ENCODE measurements at places on chromosomes 11 and 22.

DNA sequence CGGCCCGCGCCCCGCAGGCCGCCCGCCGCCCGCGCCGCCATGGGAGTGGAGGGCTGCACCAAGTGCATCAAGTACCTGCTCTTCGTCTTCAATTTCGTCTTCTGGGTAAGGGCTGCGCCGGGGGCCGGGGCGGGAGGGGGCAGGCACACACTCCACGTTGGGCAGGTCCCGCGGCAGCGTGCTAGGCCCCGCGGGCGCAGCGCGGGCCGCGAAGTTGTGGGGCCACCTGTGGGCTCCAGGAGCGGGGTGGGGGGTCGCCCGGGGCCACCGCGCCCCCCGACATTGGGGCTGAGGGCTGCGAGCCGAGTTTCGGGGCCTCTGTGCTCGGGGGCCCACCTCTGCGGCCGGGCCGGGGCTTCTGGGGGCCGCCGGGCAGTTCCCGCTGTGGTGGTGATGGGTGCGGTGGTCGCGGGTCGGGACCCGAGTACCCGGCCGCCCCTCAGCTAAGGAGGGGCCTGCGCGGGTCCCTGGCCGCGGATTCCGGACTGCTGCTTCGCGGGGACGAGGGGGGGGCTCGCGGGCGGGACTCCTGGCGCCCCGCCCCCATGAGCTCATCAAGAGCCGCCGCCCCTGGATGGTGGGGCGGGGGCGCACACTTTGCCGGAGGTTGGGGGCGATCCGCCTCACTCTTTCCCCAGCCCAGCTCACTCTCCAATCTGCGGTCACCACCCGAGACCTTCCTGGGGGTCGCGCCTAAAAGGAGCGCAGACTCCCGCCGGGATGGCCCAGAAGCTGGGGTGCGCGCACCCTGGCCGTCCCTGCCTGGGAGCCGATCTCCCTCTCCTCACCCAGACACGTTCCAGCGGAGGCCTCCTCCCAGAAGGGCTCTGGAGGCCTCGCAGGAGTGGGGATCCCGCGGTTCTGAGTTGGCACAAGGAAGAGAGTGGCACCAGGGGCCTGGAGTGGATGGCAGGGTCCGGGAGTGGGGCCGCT is 667 bp downstream of the CD81 start:
- peak; percentile 42 for DNase-seq

- no peak for DNase-seq
These were observed 42.6 kb upstream of the LMO2 start for GRCh38 chr11:33934450-33934849.

GRCh38 chr11:60169264-60169915 is 13.5 kb downstream of the MS4A6A start:
- no peak for DNase-seq

DNA sequence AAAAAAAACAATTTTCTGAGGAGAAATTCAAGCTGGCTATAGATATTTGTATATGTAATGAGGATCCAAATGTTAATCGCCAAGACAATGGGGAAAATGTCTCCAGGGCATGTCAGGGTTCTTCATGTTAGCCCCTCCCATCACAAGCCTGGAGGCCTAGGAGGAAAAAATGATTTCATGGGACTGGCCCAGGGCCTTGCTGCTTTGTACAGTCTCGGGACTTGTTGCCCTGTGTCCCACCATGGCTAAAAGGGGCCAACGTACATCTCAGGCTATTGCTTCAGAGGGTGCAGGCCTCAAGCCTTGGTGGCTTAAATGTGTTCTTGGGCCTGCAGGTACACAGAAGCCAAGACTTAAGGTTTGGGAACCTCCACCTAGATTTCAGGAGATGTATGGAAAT is 62.1 kb upstream of the SLC5A12 start:
- DNase-seq = no peak

- no peak for DNase-seq
These were observed 47.0 kb upstream of the TIMP3 start for GRCh38 chr22:32754413-32755041.

DNA sequence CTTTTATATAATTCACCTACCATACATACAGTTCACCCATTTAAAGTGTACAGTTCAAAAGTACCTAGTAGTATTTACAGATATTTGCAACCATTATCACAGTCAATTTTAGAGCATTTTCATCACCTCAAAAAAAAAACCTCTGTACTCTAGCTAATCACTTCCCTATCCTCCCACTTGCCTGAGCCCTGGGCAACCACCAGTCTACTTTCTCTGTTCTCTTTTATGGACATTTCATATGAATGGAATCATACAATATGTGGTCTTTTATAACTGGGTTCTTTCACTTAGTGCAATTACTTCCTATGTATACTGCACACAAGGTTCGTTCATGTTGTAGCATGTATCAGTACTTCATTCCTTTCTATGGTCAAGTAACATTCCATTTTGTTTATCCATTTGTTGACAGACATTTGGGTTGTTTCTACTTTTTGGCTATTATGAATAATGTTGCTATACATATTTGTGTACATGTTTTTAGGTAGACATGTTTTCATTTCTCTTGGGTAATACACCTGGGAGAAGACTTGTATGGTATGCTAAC is 17.8 kb upstream of the NEU3 start:
- DNase-seq = no peak

DNA sequence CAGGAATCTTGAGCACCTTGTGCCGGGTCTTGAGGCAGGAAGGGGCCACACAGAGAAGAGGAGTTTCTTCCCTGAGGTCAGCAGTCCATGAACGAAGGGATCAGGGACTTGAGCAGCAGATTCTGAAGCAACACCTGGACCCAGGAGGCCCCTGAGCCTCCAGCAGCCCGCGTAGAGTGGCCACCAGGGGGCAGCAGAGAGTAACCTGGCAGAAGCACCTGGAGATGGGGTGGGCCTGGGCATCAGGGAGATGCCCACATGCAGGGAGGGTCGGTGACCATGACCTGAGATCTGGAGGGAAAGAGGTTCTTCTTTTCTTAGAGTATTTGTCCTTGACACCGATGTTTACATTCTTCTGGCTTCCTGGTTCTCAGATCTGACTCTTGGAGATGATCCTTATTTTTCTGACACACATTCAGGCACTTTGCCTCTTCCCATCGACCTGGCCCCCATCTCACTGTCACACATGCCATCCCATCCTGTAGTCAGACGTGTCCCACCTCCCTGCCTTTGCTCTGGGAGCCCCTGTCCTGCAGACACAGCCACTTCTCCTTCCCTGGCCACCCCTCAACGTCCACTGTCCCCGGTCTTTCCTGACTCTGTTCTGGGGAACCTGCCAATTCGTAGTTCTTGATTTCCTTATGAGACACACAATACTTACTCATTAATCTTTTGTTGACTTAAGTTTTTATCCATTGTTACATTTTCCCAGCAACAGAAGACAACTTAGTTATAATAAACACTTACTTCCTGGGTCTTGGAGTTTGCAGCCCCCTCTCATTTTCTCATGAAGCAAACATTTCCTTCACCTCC is 66.5 kb downstream of the GGTLC2 start:
- DNase-seq = peak; percentile 6

DNA sequence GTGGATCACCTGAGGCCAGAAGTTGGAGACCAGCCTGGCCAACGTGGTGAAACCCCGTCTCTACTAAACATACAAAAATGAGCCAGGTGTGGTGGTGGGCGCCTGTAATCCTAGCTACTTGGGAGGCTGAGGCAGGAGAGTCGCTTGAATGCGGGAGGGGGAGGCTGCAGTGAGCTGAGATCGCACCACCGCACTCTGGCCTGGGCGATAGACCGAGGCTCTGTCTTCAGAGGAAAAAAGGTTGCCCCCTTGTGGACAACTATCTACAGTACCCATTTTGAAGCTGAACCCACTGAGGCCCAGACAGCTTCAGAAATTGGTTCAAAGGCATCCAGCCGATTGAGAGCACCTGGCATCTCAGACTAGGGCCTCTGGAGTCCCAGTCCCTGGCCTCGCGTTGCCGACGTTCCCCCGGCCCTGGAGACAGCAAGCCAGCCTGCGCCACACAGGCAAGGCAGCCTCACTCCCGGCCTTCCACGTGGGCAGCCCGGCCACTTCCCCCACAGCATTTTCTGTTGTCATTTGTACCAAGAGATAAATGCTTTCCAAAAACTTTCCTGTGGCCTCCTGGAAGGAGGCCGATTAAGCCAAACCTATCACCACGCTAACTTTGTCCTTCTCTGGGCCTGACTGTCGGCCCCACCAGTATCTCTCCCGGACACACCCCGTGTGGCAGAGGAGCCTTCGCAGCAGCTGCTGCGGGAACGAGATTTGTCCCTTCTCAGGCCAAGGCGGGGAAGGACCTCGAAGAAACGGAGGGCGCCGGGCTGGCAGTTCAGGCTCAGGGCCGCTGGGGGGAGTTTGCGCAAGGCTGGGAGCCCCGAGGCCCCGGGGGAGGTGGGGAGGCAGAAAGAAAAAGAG is 82.8 kb downstream of the FLI1 start:
- DNase-seq = peak; percentile 7

DNA sequence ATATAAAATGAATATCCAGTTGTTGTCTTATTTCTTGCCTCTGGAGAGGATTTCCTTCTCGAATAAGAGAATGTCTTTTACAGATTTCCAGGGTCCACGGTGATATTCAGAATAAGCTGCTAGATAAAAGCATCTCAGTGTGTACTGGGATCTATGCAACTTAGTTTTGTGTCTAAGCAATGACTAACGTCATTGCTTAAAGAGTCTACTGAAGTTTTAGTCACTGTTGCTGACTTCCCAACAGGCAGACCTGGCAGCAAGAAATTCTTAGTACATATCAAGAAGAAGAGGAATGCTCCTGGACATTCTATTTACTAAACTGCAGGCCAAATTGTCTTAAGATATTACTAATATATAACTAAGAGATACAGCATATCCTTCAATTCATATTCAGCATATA is 70.3 kb downstream of the SOX6 start:
- DNase-seq = no peak

- no peak for DNase-seq
These were observed 1.7 kb downstream of the CYB5R2 start for GRCh38 chr11:7671347-7672215.

DNA sequence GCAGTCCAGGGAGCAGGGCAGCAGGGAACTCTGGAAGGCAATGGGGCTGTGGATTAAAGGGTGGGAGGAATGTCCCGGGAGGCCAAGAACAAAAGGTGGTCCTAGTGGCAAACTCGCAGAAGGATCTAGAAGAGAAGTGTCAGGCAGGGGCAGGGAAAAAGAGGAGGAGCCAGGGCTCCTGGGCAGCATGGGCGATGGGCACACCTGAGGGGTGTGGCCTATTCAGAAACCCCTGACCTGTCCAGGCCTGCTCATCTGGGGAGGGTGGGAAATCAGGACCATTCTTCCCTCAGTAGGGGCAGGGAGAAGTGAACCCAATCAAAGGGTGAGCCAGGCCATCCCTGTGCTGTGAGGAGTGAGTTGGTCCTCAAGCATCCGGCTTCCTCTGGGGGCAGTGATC is 108.6 kb downstream of the TRIM29 start:
- DNase-seq = no peak

- no peak for DNase-seq
These were observed 26.6 kb upstream of the LMO1 start for GRCh38 chr11:8290081-8290810.

DNA sequence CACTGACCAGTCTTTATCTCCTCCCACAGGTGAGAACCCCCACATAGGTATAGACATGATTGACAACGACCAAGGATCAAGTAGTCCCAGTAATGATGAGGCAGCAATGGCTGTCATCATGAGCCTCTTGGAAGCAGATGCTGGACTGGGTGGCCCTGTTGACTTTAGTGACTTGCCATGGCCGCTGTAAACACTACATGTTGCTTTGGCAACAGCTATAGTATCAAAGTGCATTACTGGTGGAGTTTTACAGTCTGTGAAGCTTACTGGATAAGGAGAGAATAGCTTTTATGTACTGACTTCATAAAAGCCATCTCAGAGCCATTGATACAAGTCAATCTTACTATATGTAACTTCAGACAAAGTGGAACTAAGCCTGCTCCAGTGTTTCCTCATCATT is 76.5 kb downstream of the BTBD10 start:
- DNase-seq = no peak

- DNase-seq = no peak
These were observed 65.5 kb upstream of the ARFGAP3 start for GRCh38 chr22:42922374-42923191.

- DNase-seq = no peak
These were observed 65.7 kb downstream of the ABTB2 start for GRCh38 chr11:34292111-34292510.

DNA sequence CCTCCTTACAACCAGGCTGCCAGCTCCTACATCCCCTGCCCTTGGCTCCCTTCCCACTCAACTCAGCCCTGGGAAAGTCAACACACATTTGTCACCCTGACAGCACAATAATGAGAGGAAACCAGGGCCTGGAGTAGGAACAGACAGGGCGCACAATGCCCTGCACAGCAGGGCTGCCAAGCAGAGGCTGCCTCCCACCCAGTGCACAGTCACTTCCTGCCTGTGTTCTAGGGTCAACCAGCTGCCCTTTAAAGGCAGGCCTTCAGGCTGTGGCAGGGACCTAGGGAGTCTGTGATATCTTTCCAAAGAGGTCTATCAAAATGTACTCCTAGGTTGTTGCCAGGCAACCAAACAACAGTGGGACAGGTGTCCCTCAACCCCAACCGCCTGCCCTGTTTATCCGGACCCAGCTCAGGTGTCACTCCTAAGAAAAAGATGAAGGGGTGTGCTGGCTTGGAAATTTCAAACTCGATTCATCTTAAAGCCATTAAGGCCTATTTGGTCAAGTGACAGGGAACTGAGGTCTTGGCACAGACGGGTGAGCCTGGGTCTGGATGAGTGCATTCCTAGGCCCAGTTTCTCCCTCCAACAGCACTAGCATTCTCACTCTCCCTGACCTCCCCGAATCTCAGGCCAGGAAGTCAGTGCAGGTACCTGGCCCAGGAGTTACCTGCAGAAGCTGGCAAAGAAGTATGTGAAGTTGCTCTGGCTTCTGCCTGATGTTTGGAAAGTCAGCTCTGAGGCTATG is 110.3 kb upstream of the PITPNB start:
- DNase-seq = no peak

DNA sequence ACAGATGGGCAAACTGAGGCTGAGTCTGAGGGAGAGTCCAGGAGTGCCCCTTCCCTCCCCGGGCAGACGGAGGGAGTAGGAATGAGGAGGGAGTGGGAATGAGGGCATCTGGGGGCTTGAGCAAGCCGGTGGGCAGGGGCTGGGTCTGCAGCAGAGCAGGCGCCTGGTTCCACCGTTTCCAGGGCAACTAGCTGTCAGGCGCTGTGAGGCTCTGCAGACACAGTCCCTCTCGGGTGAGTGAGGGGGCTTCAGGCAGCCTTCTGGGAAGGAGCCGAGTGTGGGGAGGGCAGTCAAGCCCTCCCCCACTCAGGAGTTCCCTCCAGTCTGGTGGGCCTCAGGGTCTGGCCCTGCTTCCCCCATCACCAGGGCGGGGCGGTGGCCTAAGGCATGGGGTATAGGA is 19.0 kb downstream of the TMEM258 start:
- no peak for DNase-seq

- no peak for DNase-seq
These were observed 29.3 kb upstream of the PPP2R1B start for GRCh38 chr11:111795334-111795985.

- DNase-seq = no peak
These were observed 11.1 kb downstream of the APOL3 start for GRCh38 chr22:36149441-36149840.

DNA sequence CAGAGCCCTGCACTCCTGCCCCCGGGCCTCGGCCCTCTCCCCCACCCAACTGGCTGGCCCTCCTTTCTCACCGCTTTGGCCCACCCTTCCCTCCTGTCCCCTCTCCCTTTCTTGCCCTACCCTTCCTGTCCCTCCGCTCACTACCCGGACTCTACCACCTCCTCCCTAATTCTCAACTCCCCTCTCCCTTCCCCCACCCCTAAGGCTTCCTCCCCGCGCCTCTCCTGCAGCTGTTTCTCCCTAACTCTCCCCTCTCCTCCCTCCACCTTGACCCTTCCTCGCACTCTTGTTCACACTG is 421 bp downstream of the SLC15A3 start:
- DNase-seq = no peak
